Activated T-helper 1 cell treated with anti-CD3 and anti-CD28 coated beads, Interleukin-2, amount 50 U/mL, for 16 hours (primary cell): ENCODE measurements at places on chromosomes 7 and 10.

- DNase-seq, result no peak
Observed at GRCh38 chr10:33136781-33137180, 178.8 kb upstream of the ITGB1 start.

DNA sequence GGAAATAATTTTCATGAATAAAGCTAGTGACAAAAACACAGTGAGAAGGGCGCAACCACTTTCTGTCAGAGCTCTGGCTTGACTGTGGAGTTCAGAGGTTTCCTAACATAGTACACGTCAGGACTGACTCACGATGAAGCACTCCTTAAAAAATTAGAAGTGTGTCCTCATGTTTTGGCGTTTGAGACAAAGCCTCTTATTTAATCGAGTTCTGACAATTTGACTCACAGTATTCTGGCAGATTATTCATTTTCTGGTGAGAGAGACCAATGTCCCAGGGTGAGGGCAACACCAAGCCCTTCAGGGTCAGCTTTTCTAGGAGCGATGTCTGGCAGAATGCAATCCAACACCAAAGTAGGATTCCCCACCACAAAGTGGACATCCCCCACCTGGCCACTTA lies 108.7 kb downstream of the DIP2C start:
- DNase-seq, result no peak

DNA sequence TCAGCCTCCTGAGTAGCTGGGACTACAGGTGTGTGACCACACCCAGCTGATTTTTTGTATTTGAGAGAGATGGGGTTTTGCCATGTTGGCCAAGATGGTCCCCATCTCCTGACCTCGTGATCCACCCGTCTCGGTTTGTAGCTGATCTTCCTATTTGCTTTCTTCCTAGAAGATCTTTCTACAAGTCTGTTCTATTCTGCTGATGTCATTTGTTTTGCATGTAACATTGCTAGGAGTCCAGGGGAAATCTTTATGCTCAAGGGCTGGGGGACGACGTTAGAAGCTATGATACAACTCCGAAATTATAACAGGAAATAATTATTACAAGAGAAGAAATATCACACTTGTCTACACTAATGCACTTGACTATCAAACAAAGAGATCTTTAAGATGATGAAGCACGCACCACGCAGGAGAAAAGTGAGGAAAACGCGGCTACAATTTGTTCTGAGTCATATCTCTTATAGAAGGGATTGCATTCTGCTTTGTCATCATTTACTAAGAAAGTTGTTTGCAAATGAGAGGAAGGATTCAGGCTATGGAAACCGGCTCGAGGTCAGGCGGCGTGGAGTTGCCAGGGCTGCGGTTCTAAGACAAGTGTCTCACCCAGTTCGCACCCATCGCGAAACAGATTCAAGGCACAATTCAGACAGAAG lies 103.0 kb upstream of the CARD11 start:
- DNase-seq, result no peak

DNA sequence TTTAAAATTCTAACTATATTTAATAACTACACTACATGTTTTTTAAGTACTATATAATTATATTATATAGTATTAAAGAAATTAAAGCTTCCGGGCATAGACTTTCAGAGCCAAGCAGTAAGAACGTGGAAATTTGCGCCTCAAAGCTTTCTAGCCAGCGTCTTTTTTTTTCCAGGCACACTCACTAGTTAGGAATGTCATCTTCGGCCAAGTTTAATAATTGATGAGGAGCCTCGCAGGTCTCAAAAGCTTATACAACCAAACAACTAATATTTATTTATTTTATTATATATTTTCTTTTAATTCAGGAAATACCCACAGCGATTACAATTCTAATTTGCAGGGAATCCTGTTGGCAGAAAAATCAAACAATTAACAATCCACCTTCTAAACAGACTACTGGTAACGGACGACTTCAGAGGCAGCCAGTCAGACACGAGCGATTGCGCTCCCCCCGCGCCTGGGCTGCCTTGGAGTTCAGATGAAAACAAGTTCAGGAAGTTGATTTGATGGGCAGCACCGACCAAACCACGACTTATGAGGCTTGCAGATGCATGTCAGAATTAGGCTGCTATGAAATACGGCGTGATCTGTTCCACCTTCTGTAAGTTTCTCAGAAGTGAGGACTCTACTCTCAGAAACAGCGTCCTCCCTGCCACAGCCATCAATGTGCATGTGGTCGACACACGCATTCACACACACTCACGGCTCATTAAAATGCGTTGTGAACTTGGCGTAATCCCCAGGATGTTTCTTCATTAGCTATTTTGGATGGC lies 431.8 kb upstream of the MGMT start:
- DNase-seq, result no peak

DNA sequence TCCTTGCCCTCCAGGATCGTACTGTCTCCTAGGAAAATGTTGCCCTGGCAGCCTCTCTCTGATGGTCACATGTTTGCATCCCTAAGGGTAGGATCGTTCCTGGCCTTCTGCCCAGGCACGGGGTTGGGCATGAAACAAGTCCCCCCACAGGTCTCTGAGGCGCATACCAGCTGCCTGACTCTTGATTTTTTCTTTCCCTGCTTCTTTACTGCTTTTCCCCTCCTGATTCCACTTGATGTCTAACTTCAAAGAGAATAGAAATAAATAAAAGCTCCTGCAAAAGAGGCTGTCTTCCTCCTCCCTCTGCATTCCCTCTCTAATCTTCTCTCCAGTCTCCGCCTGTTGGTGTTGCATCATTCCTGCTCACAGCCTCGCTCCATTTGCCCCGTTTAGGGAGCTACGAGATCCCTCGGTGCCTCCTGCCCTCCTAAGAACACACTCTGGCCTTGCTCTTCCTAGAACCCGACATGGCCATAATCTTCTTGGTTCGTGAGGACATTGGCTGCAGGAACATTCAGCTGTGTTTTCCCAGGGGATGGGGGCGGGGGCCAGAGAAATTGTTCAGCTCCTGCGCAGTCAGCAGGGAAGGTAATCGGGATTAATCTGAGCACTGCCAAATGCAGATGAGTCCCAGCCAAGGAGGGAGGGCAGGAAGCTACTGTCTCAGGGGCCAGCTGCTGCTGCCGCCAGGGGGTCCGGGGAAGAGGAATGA lies 26.0 kb downstream of the LEP start:
- DNase-seq, result no peak

GRCh38 chr10:78957471-78958039 lies 111.2 kb upstream of the ZMIZ1 start:
- no peak for DNase-seq

DNA sequence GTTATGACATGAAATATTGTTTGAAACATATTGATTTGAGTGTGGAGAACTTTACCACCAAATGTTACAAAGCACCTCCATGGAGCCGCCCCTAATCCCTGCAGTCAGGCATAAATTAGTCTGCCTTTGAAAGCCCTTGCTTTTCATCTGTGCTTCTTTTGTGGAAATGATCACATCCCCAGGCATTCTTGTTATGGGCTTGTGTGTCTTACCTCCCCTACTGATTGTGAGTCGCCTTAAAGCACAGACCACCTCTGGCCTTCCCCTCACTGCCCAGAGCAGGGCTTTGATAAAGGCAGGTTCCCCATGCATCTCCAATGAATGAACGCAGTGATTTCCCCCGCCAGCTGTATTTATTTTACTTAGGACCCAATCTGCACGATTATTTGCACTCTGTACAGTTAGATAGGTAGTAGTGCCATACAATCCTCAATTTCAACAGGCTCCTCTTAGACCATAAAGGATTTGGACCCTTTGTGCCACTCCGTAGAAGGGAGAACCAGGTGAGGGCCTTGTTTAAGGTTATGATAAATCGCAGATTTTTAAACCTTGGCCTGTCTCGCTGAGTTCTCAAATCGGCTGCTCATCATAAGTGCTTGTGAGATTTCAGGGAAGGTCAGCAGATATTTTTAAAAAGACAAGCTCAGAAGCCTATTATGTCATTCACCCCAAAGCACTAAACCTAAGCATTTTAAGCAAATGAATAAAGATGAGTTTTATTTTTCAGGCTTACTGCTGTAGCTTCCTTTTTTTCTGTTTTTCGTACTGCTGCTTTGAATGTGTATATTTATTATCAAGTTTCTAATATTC lies 107.8 kb downstream of the CUBN start:
- no peak for DNase-seq

- no peak for DNase-seq
Observed at GRCh38 chr10:127940866-127941640, 34.1 kb downstream of the PTPRE start.

- no peak for DNase-seq
Observed at GRCh38 chr7:71339924-71340323, 208.0 kb downstream of the GALNT17 start.

DNA sequence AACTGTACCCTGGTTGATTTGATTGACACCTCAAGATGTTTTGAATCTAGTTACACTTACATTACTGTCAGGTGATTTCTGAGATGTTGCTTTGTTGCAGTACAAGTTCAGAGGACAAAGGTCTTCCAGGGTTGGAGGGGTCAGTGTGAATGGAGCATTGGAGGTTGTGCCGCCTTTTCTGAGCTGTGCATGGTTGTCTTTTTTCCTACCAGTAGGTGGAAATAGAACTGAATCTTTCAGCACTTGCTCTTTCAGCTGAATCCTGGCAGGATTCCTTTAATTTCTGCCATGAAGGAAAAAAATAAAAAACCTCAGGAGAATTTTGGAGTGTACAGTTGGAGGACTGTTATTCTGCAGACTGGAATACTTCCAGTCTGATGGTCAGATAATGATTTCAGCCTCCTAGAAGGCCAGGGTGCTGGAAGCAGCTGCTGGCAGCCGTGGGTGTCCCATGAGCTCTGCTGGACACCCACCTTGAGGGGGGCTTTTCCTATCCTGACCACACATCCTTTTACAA lies 82.7 kb downstream of the PLCE1 start:
- DNase-seq, result no peak

DNA sequence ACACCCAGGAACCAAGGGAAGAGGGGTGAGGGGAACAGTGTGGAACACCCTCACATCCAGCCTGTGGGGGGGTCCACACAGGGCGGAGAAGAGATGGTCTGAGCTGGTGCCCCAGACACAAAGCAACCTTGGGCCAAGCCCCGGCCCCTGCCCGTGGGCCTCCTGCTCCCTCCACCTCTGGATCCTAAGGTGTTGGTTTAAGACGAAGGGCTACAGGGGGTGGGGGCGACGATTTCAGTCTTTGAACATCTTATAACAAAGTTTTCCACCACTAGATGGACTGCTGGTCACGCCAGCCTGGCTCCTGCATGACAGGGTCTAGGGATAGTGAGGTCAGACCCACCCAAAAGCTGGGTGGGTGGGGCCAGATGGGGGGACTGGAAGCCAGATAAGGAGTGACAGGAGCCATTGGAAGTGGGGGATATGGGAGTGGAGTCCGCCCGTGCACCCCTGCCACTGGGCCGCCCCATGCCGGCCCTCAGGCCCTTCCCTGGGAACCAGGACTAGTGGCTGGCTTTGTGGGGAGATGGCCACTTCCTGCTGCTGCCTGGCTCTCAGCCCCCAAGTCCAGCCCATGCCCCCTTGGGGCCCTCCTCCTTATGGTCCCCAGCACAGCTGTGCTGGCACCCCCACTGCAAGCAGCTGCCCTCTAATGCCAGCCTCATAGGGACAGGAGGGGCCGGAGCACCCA lies 98.4 kb downstream of the RGS10 start:
- no peak for DNase-seq

DNA sequence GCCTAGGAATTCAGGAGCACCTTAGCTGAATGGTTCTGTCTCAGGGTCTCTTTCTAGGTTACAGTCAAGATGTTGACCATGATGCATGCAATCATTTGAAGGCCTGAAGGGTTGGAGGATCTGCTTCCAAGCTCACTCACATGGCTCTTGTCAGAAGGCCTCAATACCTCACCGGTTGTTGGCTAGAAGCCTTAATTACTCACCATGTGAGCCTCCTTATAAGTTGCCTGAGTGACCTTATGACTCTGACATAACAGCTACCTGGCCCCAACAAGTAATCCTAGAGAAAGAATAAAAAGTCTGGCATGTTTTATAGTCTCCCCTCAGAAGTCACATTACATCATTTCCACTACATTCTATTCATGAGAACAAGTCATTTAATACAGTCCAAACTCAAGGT lies 3.4 kb upstream of the C1GALT1 start:
- DNase-seq, result no peak

- no peak for DNase-seq
Observed at GRCh38 chr10:78277314-78278057, 243.8 kb downstream of the RPS24 start.

DNA sequence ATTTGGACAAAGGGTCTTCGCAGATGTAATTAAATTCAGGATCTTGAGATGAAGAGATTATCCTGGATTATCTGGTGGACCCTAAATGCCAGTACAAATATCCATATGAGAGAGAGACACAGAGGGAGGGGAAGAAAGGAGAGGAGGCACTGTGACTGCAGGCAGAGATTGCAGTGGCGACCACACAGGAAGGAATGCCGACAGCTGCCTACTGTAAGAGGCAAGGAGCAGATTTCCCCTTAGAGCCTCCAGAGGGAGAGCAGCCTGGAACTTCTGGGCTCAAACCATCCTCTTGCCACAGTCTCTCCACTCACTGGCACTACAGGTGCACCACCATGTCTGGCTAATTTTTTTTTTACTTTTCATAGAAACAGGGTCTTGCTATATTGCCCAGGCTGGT lies 152.3 kb downstream of the SDK1 start:
- DNase-seq, result no peak

DNA sequence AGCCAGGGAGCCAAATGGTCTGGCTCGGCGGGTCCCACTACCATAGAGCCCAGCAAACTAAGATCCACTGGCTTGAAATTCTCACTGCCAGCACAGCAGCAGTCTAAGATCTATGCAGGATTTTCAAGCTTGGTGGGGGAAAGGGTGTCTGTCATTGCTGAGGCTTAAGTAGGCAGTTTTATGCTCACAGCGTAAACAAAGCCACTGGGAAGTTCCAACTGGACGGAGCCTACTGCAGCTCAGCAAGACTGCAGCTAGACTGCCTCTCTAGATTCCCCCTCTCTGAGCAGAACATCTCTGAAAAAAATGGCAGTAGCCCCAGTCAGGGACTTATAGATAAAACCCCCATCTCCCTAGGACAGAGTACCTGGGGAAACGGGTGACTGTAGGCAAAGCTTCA lies 277.6 kb upstream of the PHF14 start:
- DNase-seq, result no peak

DNA sequence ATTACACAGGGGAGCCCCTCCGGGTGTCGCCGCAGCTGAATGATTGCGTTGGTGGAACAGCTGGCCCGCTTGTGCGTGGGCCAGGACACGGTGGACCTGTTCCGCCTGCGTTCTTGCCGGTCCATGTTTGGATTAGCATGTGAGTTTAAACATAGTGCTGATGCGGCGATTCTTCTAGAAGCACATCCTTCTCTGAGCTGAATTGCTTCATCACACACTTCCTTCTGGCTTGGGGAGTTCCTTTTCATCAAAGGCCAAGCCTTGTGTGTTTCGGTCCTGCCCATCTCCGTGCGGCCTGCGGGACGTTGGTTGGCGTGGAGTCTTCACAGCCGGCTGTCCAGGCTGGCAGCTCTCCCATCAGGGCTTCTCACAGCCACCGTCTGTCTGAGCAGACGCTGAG lies 45.5 kb upstream of the SLC29A4 start:
- no peak for DNase-seq

GRCh38 chr10:48885376-48885775 lies 54.3 kb downstream of the LRRC18 start:
- no peak for DNase-seq

- DNase-seq, result no peak
Observed at GRCh38 chr7:7882888-7883287, 85.7 kb upstream of the GLCCI1 start.

- DNase-seq, result no peak
Observed at GRCh38 chr7:30201921-30202320, 67.1 kb downstream of the MTURN start.

- DNase-seq, result no peak
Observed at GRCh38 chr10:112532956-112533355, 85.9 kb downstream of the VTI1A start.
